Karpas-422 (cell line): ENCODE measurements at places on chromosomes 12 and 14.

DNA sequence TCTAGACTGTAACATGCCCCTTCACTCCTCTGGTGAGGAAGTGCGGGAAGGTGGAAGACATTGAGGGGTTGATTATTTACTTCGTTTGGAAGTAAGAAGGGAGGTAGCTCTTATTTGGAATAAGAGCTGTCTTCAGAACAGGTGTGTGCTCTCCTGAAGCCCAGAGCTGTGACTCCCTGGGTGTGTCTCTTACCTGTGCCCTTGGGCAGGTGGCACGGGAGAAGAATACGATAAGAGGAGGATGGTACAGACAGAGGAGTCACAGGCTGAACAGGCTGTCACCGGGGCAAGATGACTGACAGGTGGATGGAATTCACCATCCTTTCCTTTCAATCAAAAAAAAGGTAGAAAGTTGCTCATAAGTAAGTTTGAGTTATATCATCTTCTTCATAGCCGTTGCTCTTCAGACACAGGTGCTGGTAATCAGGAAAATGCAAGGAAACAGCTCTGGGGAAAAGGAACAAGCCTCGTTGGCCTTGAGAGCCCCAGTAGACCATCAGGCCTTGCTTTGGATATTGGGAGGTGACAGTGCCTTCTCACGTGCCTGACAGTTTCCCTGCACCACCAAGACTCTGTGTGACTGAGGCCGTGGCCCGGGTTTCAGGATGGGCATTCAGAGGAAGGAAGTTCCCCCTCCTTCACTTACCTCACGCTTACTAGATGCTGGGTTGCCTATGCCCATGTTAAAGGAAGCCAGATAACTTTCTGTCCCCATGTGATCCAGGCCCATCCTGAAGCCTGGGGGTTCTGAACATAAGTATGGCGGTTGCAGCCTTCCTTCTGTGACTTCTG lies 120.4 kb downstream of the ETV6 start:
- no peak overlapping the region for H3K27ac ChIP-seq
- no peaks in the 10 kb centered on the region for H3K4me1 ChIP-seq
- no peaks in the 10 kb centered on the region for H3K27me3 ChIP-seq
- H3K4me3 ChIP-seq = no peak overlapping the region

GRCh38 chr12:56338308-56339157 lies at the start of gene IL23A:
IL23A (plus strand) TSS chr12:56338884; CDS start chr12:56339045, 161 bp downstream.
- no peak within 1 kb of the TSS for H3K27ac ChIP-seq
- no peaks in the 10 kb centered on the region for H3K36me3 ChIP-seq
- no peaks in the 10 kb centered on the region for H3K27me3 ChIP-seq
- H3K4me3 ChIP-seq = no peak within 1 kb of the TSS

DNA sequence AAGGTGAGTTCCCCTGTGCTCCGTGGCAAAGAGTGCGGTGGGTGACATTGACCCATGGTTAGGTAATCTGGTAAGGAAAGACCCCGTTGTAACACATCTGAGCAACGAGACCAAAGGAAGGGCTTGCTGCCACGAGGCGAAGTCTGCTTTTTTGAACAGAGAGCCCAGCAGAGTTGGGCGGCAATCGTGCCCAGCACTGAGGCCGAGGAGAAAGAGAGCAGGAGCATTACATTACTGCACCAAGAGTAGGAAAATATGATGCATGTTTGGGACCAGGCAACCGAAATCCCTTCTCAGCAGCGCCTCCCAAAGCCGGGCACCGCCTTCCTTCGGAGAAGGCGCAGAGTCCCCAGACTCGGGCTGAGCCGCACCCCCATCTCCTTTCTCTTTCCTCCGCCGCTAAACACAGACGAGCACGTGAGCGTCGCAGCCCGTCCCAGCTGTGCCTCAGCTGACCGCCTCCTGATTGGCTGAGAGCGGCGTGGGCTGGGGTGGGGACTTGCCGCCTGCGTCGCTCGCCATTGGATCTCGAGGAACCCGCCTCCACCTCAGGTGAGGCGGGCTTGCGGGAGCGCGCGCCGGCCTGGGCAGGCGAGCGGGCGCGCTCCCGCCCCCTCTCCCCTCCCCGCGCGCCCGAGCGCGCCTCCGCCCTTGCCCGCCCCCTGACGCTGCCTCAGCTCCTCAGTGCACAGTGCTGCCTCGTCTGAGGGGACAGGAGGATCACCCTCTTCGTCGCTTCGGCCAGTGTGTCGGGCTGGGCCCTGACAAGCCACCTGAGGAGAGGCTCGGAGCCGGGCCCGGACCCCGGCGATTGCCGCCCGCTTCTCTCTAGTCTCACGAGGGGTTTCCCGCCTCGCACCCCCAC lies at the start of gene HIF1A:
TSS of gene HIF1A (plus strand) at position 684 of the 865 bp plus-strand sequence. CDS start 292 bp downstream, outside the sequence.
- peak within 1 kb of the TSS; percentile 87 for H3K27ac ChIP-seq
- peak within 1 kb of the TSS; percentile 91 for H3K4me3 ChIP-seq
- peaks cover 41% of the 10 kb centered on the region for H3K4me1 ChIP-seq

GRCh38 chr14:50562841-50563240 lies 2.9 kb downstream of the ATL1 start:
- DNase-seq = no peak
- H3K27me3 ChIP-seq = peaks cover 6% of the 10 kb centered on the region; the same call in 1 of the 2 replicates
- no peak overlapping the region for H3K4me3 ChIP-seq
- no peak overlapping the region for H3K27ac ChIP-seq
- H3K36me3 ChIP-seq = no peaks in the 10 kb centered on the region

DNA sequence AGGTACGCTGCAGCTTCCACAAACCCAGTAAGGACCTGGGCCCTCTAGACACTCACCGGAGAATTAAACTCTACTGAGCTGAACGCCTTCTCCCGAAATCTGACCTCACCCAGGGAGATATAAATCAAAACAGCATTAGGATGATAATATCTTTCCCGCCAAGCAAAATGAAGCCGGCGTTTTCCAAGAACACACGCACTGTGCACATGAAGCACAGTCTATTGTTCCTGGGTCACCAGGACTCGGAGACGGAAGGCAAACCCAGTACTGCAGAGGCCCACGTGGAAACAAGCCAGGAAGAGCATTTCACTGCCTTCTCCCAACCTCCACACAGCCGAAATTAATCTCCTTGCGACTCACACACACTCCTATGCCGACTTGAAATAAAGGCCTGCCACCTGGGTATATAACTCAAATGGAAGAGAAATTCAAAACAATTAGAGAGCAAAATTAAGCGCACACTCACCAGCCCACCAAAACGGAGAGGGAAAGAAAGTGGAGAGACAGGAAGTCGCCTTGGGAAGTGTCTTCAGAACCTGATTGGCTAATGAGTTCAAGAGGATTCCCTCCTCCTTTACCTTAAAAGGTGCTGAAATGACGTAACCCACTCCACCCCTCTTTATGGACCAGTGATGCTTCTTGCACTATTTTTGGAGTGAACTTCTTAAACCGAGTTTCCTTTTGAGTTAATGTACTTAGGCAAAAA lies at the start of gene CCNB1IP1:
TSS of gene CCNB1IP1 (minus strand) at position 492 of the 706 bp plus-strand sequence. CDS start 16,756 bp downstream, outside the sequence.
- peaks cover 7% of the 10 kb centered on the region; the same call in 1 of the 2 replicates for H3K36me3 ChIP-seq
- no peaks in the 10 kb centered on the region for H3K27me3 ChIP-seq
- H3K4me1 ChIP-seq = peaks cover 46% of the 10 kb centered on the region
- peak within 1 kb of the TSS; percentile 83 for H3K4me3 ChIP-seq
- DNase-seq = peak; percentile 96

DNA sequence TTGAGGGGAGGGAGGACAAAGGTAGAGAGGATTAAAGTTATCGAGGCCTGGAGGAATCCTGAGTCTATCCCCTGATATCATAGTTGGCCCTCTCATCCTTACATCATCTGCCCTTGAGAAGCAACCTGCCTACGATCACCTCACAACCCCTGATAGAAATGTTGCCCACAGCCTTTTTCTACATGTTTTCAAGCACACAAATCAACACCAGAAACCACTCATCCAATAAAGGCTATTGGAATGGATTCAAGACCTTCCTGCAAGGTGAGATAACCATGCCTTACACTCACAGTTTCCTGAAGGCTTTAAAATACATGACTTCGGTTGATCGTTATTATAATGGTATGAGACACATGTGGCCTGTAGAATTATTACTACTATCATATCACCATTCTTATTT lies 175.7 kb upstream of the EGLN3 start:
- no peak for DNase-seq
- no peaks in the 10 kb centered on the region for H3K27me3 ChIP-seq
- no peak overlapping the region for H3K27ac ChIP-seq
- no peak overlapping the region for H3K4me3 ChIP-seq

DNA sequence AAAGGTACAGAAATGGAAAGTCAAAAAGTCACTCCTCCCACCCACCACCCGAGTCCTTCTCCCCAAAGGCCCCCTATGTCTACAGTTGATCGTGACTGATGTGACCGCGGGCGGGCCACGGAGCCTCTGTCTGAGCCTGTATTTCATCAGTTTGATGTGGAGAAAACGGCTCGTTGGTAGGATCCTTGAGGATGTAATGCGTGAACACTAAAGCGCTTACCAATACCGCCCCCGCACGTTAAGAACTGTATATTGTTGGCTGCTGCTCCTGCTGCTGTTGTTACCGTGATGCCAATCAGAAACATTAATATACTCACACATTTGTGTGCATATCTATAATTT lies 24.6 kb upstream of the UBC start:
- no peaks in the 10 kb centered on the region for H3K36me3 ChIP-seq
- peaks cover 38% of the 10 kb centered on the region for H3K4me1 ChIP-seq
- H3K27ac ChIP-seq = peak overlapping the region; percentile 90
- DNase-seq = no peak
- no peaks in the 10 kb centered on the region for H3K27me3 ChIP-seq
- peak overlapping the region; percentile 73 for H3K4me3 ChIP-seq

GRCh38 chr12:50032854-50033581 lies 7.7 kb upstream of the RACGAP1 start:
- H3K4me3 ChIP-seq = no peak overlapping the region
- no peaks in the 10 kb centered on the region for H3K4me1 ChIP-seq
- H3K27ac ChIP-seq = no peak overlapping the region
- DNase-seq = no peak

- no peak for DNase-seq
- no peaks in the 10 kb centered on the region for H3K27me3 ChIP-seq
- no peaks in the 10 kb centered on the region for H3K4me1 ChIP-seq
- no peak overlapping the region for H3K4me3 ChIP-seq
These were observed 178.9 kb upstream of the MGAT4C start for GRCh38 chr12:86435053-86435452.

DNA sequence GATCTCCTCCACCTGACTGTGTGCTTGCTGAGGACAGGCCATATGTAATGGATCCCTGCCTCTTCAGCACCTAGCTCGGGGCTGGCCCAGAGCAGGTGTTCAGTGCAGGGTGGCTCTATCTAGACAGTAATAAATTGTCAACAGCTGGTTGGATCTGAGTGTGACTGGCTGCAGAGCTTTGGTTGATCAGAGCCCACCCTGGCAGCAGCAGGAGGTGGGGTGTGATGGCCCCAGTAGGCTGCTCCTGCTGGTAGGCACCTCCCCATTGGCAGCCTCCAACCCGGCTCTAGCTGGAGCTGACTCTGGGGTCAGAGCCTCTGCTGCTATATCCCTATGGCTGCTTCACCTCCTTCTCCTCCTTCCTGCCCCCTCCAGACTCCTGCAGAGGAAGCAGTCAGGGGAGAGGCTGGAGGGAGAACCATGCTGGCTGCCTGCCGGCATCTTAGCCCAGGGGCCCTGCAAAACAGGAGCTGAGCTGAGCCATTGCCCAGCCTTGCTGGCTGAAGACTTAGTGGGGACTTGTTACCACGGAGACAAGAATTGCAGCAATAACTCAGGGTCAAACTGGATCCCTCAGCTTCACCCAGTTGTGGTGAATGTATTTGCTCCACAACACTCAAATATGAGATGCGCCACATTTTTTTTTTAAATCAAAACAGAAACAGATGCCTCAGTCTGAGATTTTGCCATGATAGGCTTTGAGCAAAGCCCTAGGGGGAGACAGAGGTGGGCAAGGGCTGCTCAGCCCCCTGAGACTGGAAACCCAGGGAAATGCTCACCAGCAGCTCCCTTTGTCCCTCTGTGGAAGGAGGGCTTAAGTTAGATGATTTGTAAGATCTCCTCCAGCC lies 22.2 kb downstream of the TMEM63C start:
- no peaks in the 10 kb centered on the region for H3K36me3 ChIP-seq
- no peak overlapping the region for H3K27ac ChIP-seq
- H3K27me3 ChIP-seq = no peaks in the 10 kb centered on the region
- no peak for DNase-seq

DNA sequence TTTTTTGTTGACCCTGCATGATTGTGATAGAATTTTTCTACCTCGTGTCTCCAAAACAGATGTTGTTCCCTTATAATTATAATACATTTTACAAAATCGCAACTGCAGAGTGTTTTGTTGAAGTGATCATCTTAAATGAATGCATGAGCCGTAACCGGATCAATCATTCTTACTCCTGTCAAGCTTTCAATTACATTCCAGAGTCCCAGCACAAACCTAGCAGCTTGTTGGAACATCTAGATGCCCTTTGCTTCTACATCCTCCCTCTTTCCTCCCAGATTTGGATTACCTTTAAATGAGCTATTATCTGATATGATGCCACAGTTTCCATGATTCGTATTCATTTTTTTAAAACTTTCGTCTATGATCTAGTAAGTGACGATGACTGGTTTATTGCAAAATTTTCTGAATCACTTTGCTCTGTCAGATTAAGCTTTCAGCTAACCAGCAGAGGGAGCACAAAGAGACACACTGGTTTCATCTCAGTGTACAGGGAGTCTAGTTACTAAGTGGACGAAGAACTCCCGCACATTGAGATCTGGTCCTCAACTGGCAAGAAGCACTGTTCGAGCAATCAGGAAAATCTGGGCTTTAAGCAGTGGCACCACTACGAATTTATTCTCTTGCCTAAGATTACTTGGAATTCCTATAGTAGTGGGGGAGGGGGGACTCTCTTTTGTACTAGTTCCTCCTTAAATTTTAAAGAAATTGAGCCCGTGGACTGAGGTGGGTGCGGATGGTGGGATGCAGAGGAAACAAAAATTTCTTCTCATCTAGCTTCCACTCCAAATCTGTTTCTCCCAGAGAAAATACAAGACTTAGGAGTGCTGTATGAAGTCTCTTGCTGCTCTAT lies 40.9 kb downstream of the TSHR start:
- no peaks in the 10 kb centered on the region for H3K27me3 ChIP-seq
- H3K27ac ChIP-seq = no peak overlapping the region
- DNase-seq = peak; percentile 94
- H3K4me3 ChIP-seq = peak overlapping the region; percentile 27; the same call in 1 of the 2 replicates
- H3K4me1 ChIP-seq = peaks cover 13% of the 10 kb centered on the region

DNA sequence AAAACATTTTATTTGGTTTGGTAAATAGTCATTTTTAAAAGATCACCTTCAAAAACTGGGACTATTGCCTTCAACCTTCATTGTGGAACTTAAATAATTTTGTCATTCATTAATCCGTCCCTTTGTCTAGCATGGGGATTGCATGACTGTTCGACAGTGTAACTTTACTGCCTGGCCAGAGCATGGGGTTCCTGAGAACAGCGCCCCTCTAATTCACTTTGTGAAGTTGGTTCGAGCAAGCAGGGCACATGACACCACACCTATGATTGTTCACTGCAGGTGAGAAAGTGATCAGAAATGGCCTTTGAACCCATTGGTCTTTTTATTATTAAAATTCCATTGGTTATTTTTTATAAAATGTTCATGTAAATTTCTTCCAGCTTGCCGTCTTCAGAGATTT lies 37.2 kb upstream of the MYF6 start:
- no peaks in the 10 kb centered on the region for H3K27me3 ChIP-seq
- H3K4me3 ChIP-seq = no peak overlapping the region
- no peak overlapping the region for H3K27ac ChIP-seq
- DNase-seq = no peak
- H3K36me3 ChIP-seq = no peaks in the 10 kb centered on the region
